ENCODE measurements at places on chromosomes 5 and 9.

GRCh38 chr5:179326122-179326927 lies 18.9 kb downstream of the ADAMTS2 start:
- peak; percentile 50 for DNase-seq

DNA sequence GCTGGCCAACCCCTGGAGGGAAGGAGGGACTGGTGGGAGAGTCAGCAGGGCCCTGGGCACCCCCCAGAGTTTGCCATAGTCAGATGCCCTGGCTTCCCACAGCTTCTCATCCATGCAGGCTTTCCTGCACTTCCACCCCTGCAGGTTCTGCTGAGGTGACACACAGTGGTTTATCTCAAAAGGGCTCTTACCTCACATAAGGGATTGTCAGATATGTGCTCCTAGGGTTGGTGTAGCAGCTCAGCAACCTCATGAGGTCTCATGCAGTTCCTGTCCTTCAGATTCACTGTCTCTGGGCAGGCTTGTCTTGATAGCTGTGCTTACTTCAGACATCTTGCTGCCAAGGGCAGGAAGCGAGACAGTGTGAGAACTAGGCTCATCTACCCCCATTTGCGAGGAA lies 143.4 kb downstream of the KDM4C start:
- DNase-seq: no peak

DNA sequence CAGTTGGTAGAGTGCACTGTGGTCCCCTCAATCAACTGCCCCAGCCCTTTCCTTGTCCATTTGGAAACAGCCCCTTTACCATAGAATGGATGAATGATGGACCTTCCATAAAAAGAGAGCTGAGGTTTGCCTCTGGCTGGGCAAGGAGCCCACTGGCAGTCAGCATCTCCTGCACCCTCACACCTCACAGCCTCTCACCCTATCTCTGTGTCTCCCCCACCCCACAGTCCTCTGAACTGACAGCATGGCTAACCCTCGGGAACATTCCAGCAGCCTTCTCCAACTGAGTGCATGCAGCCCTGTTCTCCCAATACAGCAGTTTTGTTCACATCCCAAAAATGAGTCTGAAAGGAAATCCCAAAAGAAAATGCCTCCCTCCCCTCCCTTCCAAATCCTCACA lies 51.7 kb downstream of the RETREG1 start:
- DNase-seq: no peak

DNA sequence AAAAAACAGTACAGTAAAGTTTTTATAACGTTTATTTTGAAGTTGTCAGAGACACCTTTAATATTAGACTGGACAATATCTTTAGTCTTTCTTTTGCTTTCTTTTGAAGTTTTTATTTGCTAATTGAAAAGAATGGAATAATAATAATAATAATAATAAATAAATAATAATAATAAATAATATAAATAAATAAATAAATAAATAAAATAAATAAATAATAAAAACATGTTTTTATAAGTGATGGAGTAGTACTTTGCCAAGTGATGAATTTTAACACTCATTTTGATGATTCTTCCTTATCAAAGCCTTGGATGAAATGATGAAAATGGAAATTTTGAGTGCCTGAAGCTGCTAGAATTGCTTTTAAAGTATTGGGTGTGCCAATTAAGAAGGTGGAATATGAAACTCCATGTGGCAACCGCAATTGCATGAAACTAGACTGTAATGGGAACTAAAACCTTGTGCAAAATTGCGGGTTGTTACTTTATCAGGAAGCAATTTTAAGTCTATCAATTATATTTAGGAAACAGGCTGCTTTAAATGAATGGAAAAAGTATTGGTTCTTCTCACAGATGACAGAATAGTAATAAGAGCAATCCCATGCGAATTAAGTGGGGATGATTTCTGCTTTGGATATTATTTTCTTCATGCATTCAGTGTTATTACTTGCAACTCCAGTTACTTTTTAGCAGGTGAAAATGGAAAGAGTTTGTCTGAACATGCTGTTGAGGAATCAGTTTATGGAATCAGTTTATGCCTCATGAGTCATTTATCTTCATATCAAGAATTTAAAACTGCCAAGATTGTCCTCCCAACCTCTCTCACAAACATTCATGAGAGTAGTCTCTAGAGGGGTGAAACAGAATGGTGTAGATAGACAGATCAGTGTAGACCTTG lies 4.6 kb downstream of the ANXA1 start:
- DNase-seq: no peak

DNA sequence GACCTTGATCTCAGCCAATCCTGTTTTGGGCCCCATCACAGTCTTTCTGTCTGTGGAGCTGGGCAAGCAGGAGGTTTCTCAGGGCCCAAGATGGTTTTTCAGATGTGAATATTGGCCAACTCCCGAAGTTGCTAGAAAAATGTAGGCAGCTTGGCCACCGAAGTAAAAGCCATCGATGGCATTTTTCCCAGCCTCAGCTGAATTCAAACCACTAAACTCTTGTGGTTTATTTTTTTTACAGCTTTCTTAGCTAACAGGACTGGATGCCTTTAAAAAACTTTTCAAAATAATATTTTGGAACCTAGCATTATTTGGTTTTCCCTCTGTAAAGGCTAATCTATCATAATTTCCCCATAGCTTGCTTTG lies 102.5 kb upstream of the ERCC6L2 start:
- no peak for DNase-seq

DNA sequence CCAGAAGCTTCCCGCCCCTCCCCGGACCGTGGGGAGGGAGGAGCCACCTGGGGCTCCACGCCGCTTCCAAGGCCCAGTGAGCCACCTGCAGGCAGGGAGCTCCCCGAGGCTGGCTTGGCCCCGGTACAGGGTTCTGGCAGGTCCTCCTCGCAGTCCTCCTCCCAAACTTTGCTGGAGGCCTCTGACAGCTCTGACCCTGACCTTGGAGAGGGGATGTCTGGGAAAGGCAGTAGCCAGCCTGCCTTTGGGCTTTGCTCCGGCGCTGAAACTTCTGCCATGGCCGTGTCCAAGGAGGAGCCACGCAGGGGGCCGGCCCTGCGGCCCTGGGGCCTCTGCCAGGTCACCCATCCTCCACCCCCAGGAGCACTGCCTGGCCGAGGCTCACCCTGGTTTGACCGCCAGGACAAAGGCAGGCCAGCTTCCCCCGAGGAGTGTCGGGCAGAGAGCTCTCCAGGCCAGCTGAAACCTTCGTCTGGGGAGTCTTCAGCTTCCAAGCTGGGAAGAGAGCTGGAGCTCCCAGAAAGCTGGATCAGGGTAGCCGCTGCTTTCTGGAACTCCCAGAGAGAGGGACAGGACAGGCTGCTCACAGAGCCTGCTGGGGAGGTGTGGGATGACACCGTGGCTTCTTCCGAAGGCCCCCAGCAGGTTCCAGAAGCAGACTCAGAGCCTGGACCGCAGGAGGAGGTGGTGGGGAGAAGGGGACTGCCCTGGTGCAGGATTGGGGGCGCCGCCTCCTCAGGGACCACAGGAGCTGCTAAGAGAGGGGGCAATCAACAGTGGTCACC lies 9.0 kb upstream of the QSOX2 start:
- no peak for DNase-seq

GRCh38 chr9:104027295-104027694 lies 66.8 kb upstream of the SMC2 start:
- no peak for DNase-seq

DNA sequence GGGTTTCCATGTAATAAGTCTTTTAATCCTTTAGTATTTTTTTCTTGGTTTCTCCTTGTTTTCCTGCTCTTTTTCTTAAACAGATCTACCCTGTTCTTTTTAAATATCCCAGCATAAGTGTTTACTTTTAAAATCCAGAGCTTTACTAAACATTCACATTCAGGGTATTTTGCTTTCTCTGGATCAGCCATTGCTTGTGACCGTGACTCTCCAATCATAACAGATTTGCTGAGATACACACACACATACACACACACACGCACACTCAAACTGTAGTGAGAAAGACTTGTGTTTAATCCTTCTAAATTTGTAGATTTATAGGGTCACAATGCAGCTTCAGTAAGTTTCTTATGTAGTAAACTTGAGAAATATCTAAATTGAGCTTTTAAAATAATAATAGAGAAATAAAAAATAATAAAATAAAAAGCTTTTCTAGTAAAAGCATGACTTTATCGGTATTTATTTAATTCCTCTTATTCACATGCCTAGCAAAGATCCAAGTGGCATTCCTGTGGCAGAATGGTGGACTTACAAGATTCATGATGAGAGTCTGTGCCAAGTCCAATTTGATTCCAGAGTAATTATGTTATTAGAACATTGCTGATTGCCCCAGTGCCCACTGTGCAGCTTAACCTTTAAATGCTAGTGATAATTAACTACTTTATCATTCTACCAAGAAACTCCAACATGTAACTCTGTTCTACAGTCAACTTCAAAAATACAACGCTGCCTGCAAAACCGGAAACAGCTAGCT lies 129.0 kb downstream of the TLE4 start:
- no peak for DNase-seq

GRCh38 chr5:178560911-178561310 lies 29.3 kb downstream of the COL23A1 start:
- DNase-seq: no peak

DNA sequence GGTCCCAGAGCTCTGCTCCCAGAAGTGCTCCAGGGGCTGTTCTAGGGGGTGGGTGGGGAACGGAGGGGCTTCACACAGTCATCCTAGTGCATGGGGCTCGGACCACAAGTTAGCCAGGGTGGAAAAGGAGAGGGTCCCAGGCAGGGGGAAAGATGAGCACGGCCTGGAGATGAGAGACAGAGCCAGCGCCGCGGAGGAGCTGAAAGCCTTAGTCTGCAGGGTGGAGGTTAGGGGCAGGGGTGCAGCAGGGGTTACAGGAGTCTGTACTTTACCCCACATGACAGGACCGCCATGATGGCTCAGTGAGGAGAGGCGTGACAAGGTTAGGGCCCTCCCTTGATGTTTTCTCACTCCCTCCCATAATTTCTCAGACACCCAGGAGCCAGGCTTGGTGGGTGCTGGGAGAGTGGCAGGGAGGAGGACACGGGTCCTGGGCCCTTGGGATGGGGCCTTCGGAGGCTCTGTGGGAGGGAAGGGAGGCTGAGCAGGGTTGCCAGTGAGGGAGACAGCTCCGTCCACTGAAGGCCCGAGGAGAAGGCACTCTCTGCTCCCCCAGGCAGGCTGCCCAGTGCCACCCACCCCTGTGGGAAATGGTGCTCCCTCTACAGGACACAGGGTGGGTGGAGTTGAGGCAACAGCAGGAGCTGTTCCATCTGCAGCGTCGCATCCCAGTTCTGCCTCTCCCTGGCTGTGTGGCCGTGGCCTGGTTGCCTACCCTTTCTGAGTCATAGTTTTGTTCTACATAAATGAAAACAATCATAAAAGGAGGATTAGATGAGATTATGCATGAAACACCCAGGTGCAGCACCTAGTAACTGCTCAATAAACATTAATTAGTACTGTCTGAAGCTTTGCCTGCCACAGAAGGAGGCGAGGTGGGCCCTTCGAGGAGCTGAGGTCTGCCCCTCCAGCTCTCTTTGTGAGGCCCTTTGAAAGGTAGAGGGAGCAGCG lies 66.2 kb downstream of the NDST1 start:
- no peak for DNase-seq

GRCh38 chr9:71136696-71137095 lies 15.3 kb upstream of the TRPM3 start:
- DNase-seq: no peak

DNA sequence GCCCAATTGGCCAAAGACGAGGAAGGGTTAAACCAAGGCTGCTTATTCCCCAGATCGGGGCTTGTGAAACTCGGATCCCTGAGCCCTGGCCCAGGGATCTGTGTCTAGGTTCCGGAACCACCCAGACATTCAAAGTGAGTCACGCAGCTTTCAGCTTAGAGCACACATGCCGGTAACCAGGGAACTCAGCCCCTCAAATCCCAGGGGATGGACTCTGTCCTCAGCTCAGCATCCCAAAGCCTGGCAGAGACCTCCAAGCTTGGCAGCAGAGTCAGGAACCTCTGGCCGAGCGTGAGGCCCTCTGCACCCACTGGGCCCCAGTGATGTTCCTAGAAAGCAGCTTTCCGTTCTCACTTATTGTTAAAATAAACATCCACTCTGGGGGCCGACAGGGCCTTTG lies 5.1 kb downstream of the PNPLA7 start:
- DNase-seq: peak; percentile 73

DNA sequence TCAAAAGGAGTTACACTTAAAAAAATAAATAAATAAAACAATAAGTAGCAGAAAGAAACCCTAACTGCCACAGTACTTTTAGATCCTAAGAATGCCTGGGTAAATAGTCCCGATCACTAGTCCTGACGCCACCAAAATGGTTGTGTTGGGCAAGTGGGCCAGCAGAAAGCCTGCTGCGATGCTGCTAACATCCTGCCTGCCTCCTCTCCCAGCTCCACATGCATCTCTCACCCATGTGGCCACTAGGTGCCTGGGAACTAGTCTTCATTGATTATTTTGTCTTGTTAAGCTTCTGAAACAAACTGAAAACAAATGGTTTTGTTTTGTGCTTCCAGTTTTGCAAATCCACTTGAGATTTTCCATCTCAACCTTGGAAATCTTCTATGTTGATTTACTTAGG lies 54.4 kb upstream of the TRAF1 start:
- DNase-seq: no peak

GRCh38 chr5:172010278-172010677 lies 3.8 kb upstream of the FBXW11 start:
- DNase-seq: peak; percentile 26

Data from mesenchymal stem cell (in vitro differentiated cells and primary cell).